ENCODE measurements at places on chromosomes 3 and 15. TPM values are rescaled to one million over a fixed set of nuclear protein-coding genes. Genes with fewer than 3 reads are reported as not detected.

Gene FANCD2
- 3.8 TPM for total RNA-seq

Gene CLDN16
- total RNA-seq = not detected

Gene TAGLN3
- total RNA-seq = 0.27 TPM

Gene RGMA
- 88.4 TPM for total RNA-seq

Gene CTXN2
- total RNA-seq = not detected

Gene MFN1
- 55.2 TPM for total RNA-seq

Gene ZPLD1
- 0.32 TPM for total RNA-seq

Gene ZCWPW2
- 0.90 TPM for total RNA-seq

Gene SLCO3A1
- total RNA-seq = 14.3 TPM

Gene ADCY5
- 72.6 TPM for total RNA-seq

Gene RPP14
- total RNA-seq = 24.7 TPM

DNA sequence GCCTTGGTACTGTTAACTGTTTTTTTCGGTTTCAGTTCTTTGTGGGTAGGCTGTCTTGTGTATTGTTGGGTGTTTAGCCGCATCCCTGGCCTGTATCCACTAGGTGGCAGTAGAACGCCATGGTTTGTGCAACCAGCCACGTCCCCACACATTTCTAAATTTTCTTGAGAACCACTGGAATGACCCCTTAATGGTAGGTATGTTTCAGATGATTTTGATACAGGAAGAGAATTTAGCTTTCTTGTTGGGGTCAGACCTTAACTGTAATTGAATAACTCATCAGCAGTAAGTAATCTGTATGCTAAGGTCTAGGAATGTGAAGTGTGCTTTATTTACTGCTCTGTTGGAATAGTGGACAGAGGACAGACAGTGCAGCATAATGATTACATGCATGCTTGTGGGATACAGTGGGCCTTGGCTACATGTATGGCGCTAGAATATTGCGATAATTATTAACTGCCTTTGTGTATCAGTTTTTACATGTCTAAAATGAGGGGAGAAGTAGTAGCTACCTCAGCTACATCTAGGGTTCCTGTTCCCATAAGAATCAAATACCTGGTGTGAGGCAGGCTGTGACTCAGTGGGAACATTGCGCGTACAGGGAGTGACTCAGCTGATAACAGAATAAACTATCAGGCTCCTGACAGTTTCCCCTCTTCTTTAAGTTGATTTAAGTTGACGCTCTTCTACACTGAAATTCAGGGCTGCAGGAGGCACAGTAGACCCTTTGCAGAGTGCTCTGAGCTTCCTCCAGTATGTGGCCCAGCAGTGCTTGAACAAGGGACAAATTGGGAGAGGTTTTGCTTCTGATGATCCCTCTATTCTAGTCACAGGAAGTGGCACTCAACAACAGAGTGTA is 25.0 kb upstream of the GPR171 start:
- DNase-seq = peak; percentile 73

- DNase-seq = no peak
These were observed 2.7 kb downstream of the IREB2 start for GRCh38 chr15:78440375-78441373.

- no peak for DNase-seq
These were observed 17.4 kb upstream of the LDHAL6B start for GRCh38 chr15:59189241-59189640.

GRCh38 chr3:78434801-78435200 is 1333.0 kb downstream of the ROBO1 start:
- no peak for DNase-seq

GRCh38 chr3:150015901-150016300 is 45.2 kb upstream of the PFN2 start:
- no peak for DNase-seq

DNA sequence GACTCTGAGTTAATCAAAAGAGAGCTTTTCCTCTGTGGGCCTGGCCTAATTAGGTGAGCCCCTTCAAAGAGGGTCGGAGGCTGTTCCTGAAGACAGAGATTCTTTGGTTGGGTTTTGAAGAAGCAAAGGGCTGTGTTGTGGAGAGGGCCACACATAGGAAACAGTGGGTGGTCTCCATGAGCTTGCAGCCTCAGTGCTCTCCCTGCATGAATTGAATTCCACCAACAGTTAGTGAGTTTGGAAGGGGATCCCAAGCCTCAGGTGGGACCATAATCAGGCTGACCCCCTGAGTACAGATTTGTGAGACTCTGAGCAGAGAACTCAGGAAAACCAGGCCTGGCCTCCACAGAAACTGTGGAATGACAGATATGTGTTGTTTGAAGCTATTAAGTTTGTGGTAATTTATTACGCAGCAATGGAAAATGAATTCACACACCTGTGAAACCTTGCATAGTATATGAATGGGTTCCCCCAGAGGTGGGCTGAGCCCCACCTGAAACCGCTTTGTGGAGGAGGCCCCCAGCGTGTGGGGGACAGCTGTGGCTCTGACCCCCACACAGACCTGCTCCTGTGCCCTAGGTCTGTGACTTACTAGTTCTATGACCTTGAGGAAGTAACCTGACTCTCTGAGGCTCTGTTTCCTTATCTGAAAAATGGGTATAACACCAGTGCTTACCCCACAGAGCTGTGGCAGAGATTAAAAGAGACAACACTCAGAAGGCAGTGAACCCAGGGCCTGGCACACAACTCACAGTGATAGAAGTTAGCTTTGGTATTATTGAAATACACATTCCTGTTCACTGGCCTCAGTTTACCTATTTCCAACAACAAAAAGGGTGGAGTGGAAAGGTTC is 431.3 kb downstream of the FOXP1 start:
- no peak for DNase-seq

GRCh38 chr3:31448035-31448881 is 84.5 kb upstream of the STT3B start:
- DNase-seq = peak; percentile 60

- DNase-seq = peak; percentile 40
These were observed 88.8 kb upstream of the CHD2 start for GRCh38 chr15:92811148-92811913.

DNA sequence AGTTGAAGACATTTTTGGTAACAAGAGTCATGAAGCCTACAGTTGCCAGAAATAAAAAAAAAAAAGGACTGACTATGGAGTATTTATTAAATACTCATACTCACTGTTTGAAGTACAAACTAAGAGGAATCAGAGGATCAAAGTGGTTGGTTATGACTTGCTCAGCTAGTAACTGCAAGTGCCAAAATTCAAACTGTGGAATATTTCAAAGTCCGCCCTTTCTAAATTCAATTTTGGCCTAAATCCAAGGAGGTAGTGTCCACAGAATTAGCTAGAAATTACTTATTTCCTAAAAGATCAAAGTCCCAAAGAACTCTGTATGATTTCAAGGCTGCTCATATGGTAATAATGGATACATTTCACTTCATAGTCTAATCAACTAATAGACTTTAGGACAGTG is 274.5 kb downstream of the ZBTB20 start:
- no peak for DNase-seq

DNA sequence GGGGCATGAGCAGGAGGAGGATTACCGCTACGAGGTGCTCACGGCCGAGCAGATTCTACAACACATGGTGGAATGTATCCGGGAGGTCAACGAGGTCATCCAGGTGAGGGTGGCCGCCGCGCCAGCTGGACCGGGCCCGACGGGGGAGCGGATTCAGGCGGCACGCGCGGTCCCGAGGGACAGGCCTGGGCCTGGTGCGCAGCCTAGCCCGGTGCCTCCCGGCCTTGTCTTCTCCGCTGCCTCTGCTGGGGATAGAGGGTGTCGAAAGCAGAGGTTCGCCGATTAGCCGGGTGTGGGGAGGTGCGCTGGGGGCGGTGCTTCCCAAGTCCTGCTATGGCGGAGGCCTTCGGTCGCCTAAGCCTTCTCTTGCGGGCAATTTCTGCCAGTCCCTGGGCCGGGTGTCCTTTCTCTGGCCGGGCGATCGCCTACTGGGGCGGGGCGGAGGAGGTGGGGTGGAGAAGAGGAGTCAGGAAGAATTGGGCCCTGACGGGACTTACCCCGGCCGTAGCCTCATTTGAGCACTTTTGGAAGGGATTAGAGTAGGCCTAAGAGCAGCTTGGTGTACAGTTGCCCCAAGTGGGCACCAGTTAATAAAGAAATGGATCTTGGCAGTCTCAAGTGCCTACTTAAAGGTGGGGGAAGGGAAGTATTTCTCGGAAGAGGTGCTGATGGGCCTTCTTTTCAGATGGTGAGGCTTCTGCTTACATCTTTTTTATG is 940 bp downstream of the ARIH1 start:
- DNase-seq = peak; percentile 91

- DNase-seq = peak; percentile 73
These were observed 1.1 kb downstream of the MITF start for GRCh38 chr3:69740103-69741021.

DNA sequence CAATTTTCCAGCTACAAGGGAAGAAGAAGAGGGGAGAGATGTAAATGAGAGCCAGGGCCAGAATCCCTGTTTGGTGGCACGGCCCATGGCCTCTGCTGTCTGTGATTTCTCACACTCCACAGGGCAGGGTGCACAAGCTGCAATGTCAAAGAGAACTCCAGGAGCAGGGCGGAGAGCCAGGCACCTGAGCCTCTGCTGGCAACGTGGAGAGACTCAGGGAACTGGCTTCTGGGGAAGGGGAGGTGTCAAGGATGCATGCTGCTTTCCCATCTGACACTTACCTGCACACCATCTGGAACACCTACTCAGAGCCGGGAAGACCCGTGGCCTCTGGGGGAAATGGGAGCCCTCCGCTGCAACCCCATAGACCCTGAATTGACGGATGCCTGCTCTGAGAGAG is 507.5 kb upstream of the NR2F2 start:
- DNase-seq = no peak

DNA sequence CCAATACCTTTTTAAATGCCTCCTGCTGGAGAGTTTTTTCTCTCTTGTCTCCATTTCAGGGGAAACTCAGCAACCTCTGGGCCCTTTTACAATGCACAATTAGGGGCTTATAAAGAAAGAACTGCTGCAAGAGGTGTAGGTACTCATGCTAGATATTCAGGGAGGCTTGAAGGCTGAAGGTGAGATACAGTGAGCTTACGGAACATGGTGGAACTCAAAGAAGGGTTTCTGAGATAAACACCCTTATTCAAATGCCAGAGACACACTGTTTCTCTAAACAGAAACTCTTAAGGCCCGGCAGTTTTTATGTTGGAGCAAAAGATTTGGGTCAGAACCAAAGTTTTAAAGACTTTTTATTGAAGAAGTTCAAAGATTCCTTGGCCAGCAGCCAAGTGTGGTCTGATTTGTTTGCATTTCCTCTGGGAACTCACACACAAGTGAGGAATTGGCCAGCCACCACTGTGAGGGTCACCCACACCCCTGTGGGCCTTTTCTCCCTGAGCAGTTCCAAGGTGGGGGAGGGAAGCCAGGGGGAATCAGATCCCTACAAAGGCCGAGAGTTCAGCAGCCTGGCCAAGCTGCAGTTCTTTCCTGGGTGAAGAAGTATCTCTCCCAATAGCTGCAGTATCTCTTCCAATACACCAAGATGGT is 47.8 kb downstream of the TNFAIP8L3 start:
- peak; percentile 76 for DNase-seq

- no peak for DNase-seq
These were observed 6.2 kb downstream of the RGMA start for GRCh38 chr15:93082861-93083260.

DNA sequence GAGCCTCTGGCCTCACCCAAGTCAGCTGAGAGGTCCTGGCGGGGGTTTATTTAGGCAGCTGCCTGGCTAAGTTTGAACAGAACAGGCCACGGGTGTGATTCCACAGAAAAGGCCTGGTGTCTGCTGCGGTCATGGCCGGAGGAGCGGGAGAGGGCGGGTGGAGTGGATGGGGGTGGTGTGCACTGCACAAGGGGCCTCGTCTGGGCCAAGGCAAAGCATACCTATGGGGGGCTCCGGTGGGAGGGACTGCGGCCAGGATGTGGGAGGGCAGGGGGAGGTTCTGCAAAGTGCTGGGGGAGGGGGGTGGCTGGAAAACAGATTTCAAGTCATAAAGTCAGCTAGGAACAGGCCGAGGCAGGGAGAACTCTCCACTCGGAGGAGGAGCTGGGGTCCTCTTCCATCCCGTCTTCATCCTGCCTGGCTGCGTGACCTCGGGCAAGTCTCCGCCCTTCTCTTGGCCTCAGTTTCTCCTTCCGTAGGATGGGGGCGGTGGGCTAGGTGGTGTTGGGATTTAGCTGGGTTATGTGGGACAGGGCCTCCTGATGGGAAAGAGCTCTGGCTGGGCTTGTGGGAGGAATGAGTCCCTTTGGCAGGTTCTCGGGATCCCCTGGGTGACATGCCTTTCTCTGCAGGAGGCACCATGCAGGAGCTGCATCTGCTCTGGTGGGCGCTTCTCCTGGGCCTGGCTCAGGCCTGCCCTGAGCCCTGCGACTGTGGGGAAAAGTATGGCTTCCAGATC is 878 bp downstream of the ISLR start:
- no peak for DNase-seq

GRCh38 chr15:50940506-50940905 is 32.0 kb downstream of the AP4E1 start:
- no peak for DNase-seq

- DNase-seq = no peak
These were observed 29.7 kb downstream of the CACNA2D2 start for GRCh38 chr3:50473768-50474167.

GRCh38 chr3:3851621-3852323 is 52.5 kb downstream of the LRRN1 start:
- DNase-seq = no peak

GRCh38 chr15:100731267-100732152 is 129.1 kb downstream of the ASB7 start:
- DNase-seq = no peak

DNA sequence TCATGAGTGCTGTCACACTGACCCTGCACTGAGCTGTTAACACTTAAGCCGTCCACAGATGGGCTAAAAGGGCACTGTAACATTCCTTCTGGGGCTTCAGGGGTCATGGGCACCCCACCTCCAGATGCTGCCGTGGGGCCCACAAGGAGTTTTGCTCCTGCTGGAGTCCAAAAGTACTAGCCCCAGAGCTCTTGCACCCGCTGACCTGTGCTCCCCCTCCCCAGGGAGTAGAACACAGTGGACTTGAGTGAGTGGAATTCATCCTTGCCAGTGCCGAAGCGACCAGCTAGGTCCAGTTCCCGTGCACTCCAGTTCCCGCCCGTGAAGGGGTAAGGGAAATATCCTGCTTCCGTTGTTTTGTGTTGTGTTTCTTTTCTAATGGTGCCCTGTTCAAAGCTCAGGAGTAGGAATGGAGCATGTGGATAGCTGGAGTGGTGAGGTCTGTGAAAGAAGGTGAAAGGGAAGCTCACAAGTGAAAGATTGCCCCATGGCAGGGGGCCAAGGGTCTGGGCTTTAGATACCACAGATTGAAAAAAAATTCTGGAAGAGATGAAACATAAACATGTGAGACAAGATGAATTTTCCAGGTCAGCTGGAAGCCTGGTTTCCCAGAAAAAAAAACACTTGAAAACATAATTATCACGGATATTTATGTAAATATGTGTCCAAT is 36.6 kb downstream of the SLCO2A1 start:
- no peak for DNase-seq

DNA sequence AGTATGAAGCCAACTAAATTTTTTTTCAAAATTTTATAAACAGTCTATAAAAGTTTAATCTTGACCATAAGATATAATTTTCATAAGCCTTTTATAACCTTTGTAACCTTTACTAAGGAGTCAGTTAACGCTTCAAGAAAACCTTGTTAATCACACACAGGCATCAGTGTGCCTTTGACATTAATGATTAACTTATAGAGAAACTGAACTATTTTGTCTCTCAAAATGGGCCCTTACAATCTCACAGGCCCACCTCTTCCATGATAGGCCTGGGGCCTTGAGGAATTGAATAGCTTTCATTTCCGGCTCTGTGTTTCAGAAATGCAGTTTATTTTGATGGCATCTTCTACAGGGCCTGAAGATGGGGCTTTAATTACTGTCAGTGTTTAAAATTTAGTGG is 70.1 kb downstream of the CD200 start:
- DNase-seq = no peak

- DNase-seq = no peak
These were observed 66.1 kb downstream of the ADAMTS17 start for GRCh38 chr15:100275641-100276040.
